ENCODE measurements at places on chromosomes 1 and 21.

- no peak for DNase-seq
Observed at GRCh38 chr1:207463021-207463420, 8.9 kb downstream of the CR2 start.

DNA sequence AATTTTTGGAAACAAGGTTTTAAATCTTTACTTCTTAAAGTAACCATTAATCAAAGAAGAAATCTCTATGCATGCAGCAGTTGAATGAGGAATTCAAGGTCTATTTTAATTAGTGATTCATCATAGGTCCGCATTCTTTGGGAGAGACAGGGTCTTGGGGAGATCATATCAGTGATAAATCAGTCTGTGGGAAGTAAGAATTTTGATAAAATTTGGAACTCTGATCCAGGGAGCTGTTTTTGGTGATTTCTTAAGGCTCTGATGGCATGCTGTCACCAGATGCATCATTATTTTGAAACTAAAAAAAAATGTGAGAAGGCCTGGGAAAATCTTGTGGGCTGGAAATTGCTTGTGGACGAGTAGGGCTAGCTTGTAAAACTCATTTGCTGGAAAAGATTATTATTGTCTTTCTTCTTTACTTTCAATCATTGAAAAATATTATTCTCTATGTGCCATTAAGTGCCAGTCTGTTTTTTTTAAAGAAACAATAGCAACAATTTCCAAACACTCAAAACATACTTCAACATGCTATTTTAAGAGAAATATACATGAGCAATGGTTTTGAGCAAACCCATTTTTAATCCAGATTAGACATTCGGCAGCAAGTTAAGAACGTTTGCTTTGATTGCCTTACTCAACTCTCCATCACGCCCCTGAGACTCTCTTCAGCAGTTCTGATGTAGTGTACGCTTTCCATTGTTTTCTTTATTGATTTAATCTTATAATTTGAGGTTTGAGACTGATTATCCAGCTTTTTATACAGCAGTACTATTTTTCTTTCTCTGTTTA is 62.6 kb downstream of the ZBTB18 start:
- DNase-seq = no peak

DNA sequence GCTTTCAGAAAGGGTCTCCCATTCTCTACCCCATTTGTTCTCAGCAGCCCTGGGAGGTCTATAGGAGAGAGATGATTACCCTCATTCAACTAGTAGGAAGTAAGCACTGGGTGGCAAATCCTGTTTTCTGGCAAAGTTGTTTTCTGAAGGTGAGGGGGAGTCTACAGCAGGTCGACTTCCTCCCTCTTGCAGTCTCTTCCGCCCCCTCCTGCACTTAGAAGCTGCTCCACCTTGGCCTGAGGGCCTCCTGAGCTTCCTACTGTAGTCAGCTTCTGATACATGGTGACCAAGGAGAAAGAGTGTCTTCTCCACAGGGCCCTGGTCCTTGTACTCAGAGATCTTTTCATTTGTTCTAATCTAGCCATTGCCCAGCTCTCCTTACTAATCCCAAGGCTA is 93.1 kb downstream of the RGL1 start:
- no peak for DNase-seq

DNA sequence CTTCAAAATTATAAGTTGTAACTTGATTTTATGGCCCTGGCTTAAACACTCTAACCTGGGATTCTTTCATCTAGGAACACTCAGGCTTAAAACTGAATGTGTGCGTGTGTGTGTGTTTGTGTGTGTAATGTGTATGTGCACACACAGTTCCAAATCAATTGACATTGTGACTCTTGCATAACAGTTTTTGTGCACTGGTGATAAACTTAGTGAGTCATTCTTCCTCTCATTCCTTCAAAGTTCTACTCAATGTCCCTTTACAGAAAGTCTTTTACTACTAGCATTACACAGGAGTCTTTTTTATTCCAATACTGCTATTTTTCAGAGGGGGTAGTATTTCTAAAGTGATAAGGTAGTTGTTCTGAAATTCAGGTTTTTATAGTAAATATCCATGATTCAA is 943.6 kb downstream of the KCNT2 start:
- DNase-seq = no peak

DNA sequence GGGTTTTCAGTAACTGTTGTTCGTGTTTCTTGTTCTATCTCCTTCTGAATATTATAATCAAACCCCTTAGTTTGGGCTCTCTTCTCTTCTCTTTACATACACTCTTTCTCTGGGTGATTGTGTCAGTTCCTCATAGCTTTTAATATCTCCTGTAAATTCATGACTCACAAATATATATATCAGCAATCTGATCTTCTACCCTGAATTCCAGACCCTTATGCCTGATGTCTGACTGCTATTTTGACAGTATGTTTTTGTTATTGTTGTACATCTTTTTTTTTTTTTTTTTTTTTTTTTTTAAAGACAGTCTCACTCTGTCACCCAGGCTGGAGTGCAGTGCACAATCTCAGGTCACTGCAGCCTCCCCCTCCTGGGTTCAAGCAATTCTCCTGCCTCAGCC is 70.8 kb upstream of the MPC2 start:
- no peak for DNase-seq

DNA sequence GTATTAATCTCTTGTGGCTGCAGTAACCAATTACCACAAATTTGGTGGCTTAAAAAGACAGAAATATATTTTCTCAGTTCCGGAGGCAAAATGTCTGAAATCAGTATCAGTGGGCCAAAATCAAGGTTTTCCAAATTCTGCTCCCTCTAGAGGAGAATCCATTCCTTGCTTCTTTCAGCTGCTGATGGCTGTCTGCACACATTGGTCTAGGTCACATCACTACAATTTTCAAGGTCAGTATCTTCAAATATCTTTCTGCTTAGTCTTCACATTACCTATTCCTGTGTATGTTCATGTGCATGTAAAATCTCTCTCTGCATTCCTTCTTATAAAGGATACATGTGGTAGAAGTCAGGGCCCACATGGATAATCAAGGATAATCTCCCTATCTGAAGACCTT is 999.4 kb downstream of the KCNT2 start:
- no peak for DNase-seq

DNA sequence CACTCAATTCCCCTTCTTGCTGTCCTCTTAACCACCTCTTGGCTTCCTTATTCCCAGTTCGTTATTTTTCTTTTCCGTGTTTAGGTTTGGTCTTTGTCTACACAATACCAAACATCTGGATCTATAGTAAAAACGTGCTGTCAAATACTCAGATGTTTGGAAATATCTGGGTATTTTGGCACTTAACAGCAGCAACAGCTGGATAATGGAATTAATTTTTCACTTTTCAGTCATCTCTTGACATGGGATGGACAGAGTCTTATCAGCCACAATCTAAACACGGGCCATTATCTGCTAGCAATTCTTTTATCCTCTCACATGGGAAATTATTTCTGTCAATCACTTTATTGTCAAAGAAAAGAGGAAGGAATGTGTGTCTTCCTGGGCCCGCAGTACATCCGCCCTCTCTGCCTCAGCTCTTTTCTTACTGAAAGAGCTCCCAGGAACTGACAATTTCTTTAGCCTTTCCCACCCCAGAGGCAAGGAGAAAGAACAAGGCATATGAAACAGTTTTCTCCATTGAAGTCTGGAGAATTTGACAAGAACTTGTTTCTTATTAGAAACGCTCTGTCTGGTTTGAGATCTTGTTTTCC is 13.4 kb downstream of the NHLH2 start:
- DNase-seq = no peak

DNA sequence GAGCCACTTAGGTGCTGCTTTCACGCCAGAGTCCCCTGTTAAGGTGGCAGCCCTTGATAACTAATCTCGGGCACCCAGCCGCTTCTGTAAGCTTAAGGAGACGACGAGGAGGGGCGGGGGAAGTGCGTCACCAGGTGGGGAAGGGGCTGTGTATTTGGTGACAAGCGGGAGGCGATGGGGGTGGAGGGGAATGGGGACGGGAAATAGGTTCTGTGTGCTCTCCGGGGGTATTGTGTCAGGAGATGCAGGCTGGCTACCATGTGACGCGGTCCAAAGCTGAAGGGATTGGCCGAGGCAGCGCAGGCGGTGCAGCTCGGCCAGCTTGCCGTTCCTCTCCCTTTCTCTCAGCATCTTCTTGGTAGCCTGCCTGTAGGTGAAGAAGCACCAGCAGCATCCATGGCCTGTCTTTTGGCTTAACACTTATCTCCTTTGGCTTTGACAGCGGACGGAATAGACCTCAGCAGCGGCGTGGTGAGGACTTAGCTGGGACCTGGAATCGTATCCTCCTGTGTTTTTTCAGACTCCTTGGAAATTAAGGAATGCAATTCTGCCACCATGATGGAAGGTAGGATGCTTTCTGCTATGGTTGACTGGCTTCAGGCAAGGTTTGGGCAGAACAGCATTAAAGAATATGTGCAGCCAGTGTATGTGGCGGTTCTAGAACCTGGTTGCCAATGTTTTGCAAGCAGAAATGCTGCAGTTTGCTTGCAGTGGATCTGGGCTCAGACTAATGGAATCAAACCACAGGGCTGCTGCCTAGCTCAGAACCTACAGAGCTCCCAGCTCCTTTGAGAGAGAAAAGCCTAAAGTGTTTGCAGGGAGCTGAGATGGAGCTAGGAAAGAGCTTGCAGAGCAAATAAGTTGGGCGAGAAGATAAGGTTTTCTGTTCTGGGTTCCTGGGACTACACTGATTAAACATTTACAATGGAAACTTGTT is at the start of gene SGIP1:
TSS of gene SGIP1 (plus strand) at position 350 of the 937 bp plus-strand sequence. CDS start at position 556, 206 bp downstream.
- DNase-seq = no peak

DNA sequence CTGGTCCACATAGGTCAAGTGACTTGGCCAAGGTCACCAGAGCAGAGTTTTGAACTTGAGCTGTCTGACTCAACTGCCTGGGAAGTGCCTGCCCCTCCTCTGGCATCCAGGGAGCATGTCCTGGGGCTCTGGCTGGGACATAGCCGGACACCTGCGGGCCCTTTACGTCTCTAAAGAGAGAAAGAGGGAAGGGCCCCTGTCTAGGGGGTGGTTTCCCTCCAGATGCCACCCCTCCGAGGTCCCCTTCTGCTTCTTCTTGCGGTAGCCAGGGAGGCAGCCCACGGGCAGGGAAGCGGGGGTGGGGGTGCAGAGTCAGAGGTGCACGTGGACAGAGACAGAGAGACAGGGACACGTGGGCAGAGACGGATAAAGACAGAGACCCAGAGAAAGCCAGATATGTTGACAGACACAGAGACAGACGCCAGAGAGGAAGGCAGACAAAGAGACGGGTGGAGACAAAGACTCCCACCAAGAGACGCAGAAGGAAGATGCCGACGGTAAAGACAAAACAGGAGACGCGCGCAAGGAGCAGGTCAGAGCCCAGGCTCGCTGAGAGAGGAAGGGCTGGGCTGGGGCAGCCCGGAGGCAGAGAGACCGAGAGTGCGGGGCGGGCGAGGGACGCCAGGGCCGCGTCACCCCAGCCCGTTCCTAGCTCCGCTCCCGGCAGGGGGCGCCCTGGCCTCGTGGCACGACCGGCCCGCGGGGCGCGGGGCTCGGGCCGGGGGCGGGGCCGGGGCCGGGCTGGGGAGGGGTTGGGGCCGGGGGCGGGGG is 458 bp upstream of the ALPL start:
- peak; percentile 70 for DNase-seq

GRCh38 chr1:169495046-169495775 is 9.5 kb upstream of the SLC19A2 start:
- DNase-seq = no peak

GRCh38 chr1:11617741-11618140 is 36.5 kb downstream of the FBXO2 start:
- DNase-seq = no peak

- no peak for DNase-seq
Observed at GRCh38 chr1:184838504-184838951, 83.9 kb upstream of the EDEM3 start.

- no peak for DNase-seq
Observed at GRCh38 chr1:202276081-202276715, 65.5 kb downstream of the UBE2T start.

GRCh38 chr1:227885135-227885647 is 62.5 kb downstream of the WNT9A start:
- no peak for DNase-seq

- DNase-seq = no peak
Observed at GRCh38 chr21:18443701-18444100, 40.1 kb upstream of the TMPRSS15 start.

All from stimulated activated CD4-positive, alpha-beta T cell treated with anti-CD3 and anti-CD28 coated beads, Interleukin-4, amount 100 ng/mL, for 48 hours (primary cell).